ENCODE measurements at places on chromosomes 5 and 9. TPM values are rescaled to one million over a fixed set of nuclear protein-coding genes. Genes with fewer than 3 reads are reported as not detected.

FOCAD gene
- total RNA-seq = 44.3 TPM

PMPCA gene
- 60.9 TPM for total RNA-seq

DNA sequence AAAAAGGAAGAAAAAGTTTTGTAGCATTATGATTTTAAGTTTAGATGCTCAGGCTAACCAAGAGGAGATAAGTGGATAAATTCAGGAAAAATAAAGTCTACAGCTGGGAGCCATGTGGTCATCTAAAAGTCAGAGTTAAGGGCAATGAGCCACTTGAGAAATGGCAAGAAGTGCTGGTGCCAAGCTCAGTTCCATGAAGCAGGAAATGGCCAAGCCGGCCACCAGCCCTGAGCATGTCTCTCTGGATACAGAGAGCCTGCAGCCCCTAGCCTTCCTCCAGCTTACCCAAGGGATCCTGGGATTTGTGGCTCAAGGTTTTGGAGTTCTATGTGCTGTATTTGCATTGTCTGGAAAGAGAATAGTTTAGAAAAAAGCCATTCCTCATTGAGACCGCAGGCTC is 12.2 kb upstream of the S1PR3 start:
- DNase-seq = no peak

- no peak for DNase-seq
These were observed 24.6 kb upstream of the FBXL7 start for GRCh38 chr5:15475367-15475766.

- peak; percentile 69 for DNase-seq
These were observed 17.5 kb downstream of the TLE1 start for GRCh38 chr9:81671880-81672280.

GRCh38 chr5:75662061-75662460 is 50.8 kb downstream of the ANKDD1B start:
- no peak for DNase-seq

DNA sequence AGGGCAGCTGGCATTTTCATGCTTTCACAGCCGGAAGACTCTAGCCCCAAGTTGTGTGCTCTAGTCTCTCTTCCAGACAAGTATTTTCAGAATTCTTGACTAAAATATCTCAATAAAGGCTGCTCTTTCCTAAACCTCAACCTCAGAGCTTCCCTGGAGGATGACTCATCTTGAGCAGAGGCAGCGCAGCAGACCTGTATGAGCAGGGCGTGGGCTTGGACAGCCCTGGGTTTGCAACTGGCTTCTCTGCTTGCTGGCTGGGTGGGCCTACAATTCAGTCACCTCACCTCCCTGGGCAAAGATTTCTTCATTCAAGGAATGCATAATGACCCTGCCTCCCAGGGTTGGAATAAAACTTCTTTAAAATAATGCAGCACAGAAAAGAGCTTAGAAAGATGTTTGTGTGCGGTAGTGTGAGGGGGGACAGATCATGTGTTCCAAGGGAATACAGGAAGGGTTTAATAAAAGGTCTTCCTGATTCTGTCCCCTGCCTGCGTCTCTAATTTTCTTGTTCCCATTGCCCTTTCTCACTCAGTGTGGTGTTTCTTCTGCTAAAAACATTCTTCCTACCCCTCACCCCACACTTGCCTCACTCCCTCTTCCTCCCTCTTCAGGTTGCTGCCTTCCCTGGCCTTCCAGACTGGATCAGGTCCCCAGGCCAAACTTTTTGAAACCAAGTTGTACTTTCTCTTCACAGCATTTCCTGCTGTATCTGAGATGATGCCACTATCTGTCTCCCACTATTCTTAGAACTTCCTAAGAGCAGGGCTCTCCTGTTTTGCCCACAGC is 39.4 kb upstream of the MAP1B start:
- DNase-seq = no peak

- no peak for DNase-seq
These were observed 42.2 kb downstream of the ANKH start for GRCh38 chr5:14829396-14829795.

- peak; percentile 85 for DNase-seq
These were observed 1.9 kb downstream of the LPAR1 start for GRCh38 chr9:111036429-111036789.

- DNase-seq = no peak
These were observed 174.6 kb downstream of the RFK start for GRCh38 chr9:76219560-76220151.

- no peak for DNase-seq
These were observed 32.2 kb upstream of the TNFAIP8 start for GRCh38 chr5:119323601-119324000.

- DNase-seq = no peak
These were observed 33.4 kb upstream of the SUSD3 start for GRCh38 chr9:93024986-93025630.

- DNase-seq = no peak
These were observed 240.3 kb upstream of the NREP start for GRCh38 chr5:111997308-111997707.

DNA sequence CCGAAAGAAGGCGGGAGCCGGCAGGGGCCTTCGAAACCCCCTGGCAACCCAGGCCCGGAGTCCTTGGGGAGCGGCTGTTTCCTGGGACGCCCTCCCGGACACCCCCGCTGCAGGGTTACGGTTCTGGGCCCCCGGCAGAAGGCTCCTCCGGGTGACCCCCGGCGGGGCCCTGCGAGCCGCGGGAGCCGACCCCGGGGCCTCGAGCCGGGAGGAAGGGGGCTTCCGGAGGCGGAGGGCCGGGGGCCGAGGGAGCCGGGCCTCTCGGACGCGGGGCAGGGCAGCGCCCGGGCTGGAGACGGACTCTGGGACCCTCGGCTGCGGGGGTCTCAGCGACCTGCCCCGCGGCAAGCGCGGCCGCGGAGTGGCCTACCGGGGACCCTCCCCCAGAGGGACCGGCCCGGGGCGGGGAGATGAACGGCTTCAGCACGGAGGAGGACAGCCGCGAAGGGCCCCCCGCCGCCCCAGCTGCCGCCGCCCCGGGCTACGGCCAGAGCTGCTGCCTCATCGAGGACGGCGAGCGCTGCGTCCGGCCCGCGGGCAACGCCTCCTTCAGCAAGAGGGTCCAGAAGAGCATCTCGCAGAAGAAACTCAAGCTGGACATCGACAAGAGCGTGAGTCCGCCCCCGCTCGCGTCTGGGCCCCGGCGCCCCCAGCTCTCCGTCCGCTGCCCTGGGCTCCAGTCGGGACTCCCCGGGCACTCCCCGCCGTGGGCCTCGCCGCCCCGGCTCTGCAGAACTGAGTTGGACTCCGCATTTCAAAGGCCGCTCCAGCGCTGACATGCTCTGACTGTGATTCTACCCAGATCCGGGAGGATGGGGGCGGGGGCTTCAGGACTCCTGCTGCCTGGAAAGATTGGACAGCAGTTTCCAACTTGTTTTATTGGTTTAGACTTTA is 645 bp downstream of the SAP30L start:
- DNase-seq = peak; percentile 65

DNA sequence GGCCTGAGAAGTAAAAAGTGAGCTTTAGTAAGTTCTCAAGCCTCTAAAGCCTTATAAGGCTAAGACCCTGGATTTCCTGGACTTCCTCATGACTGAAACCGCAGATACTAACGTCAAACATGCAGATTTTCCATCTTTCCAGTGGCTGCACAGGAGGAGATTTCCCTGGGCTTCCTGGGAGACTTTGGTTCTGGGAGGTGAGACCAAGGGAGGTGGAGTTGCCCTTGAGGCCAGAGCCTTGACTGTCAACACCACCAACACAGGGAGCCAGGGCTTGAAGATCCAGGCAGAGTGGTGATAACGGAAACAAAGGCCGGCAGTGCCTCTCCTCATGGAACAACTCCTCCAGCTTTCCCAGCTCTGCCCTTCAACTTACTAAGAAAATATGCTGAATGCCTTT is 144.7 kb upstream of the LRRTM2 start:
- no peak for DNase-seq

CCNJL gene
- 14.6 TPM for total RNA-seq

DNA sequence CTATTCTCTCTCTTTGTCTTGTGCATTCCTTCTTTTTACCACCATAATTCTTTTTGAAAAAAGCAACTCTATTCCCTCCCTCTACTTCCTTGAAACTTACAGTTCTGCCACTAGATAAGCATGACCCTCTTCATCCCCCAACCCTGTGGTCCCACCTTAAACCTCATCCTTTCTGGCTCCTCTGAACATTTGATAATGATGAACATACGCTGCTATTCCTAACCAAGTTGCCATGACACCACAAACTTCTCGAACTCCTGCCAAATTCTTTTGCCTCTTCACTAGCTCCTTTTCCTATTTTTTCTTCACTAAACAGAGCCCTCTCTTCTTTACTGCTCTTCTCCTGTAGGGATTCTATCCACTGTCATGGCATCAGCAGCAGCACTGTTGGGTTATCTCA is 57.1 kb downstream of the MOCS2 start:
- no peak for DNase-seq

GRCh38 chr9:93041108-93041802 is 17.2 kb upstream of the SUSD3 start:
- DNase-seq = no peak

- no peak for DNase-seq
These were observed 46.9 kb downstream of the SPEF2 start for GRCh38 chr5:35664584-35664983.

ACTBL2 gene
- total RNA-seq = not detected

IFNA13 gene
- not detected for total RNA-seq

CORO2A gene
- 53.8 TPM for total RNA-seq

DBH gene
- not detected for total RNA-seq

DNA sequence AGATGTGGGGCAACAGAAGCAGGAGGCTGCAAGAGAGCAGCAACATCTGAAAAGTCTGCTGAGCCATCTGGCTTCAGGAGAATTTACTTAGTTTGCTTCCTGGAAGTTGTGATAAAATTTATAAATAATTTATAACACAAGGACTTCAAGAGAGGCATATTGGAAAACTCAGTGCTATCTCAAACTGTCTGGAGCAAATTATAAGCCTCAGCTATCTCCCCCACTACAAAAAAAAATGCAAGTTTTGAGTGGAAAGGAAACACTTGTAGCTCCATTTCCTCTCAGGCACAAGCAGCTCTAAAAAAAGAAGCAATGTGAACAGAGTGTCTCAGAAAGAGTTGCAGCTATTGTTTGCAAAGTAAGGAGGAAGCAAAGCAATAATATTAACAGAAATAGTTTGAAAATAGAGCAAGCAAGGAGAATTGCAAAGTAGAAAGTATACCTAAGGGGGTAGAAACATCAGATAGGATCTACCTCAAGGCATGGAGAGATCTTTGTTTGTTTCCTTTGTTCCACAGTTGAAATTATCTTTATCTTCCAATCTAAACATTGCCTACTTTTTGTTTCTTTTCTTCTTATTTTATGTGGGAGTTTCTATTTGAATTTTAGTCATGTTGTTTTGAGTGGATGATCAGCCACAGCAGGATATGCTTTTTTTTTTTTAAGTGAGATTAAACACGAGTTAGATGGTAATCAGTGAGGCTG is 55.9 kb upstream of the IL6ST start:
- no peak for DNase-seq

GRXCR2 gene
- not detected for total RNA-seq

SLC34A3 gene
- not detected for total RNA-seq

DNA sequence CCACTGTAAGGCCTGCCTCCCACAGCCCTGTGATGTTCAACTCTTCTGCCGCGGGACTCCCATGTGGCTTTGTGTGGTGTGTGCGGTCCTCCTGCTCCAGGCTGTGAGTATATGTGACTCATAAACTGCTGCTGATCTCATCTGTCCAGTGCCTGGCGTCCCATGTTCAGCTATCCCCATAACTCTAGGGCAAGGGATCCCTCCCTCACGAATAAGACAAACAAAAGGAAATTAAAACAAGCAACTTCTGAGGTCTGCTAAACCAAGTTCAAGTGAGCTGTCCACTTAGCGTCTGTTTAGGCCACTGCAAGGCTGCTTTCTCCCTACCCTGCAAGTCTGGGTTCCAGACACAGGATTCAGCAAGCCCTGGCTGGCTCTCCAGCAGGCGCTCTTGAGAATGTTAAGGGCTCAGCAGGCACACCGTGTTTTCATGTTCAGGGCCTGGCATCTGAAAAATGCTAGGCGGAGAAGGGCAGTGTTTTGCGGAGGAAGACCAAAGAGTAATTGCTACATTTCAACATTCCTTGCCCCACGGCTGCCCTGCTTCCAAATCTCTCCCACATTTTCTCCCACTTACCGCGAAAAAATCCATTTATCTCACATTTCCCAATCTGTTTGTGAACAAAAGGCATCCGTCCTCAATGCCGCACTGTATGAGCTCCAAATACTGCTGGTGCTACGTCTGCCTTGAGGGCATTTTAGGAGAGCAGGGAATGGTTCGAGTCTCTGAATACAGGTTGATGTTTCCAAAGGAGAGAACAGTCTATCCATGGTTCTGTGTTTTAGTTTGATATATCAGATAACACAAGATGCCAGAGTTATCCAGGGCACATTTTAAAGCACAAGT is 280.2 kb downstream of the SEMA5A start:
- DNase-seq = no peak

GRCh38 chr5:99019812-99020697 is 91.2 kb upstream of the CHD1 start:
- DNase-seq = peak; percentile 31

- no peak for DNase-seq
These were observed 25.0 kb downstream of the LMNB1 start for GRCh38 chr5:126801992-126802294.

DNA sequence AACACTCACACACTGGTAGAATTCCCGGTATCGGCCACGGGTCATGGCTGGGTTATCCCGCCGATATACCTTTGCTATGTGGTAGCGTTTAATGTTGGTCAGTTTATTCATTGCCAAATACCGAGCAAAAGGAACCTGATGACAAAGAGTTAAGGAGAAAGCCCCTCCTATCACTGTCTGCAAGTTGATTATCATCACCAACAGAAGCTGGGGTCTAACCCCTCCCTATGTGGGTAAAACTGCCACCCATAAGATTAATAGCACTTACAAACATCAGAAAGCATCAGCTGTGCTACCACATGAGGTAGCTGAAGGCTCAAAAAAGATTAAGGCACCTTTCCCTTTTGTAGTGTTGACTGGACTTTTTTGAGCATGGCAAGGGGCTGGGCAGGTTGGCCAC is 5.6 kb upstream of the DND1 start:
- DNase-seq = no peak

GRCh38 chr9:106716820-106717219 is 146.1 kb upstream of the ZNF462 start:
- no peak for DNase-seq

DDX4 gene
- total RNA-seq = not detected
